Mesothelial cell of epicardium (in vitro differentiated cells): ENCODE measurements at places on chromosomes 6 and 20. TPM values are rescaled to one million over a fixed set of nuclear protein-coding genes. Genes with fewer than 3 reads are reported as not detected.

The CTNNBL1 gene
- total RNA-seq = 55.6 to 59.1 TPM (median 59.0 TPM) in 3 replicates

The HSPA1A gene
- 61.3 to 70.1 TPM (median 61.7 TPM) in 3 replicates for total RNA-seq

The SIRPB1 gene
- total RNA-seq = 0.43 to 0.93 TPM (median 0.54 TPM) in 3 replicates

The FAXC gene
- 11.0 to 14.6 TPM (median 13.9 TPM) in 3 replicates for total RNA-seq
